ENCODE measurements at places on chromosomes 3 and 15. TPM values are rescaled to one million over a fixed set of nuclear protein-coding genes. Genes with fewer than 3 reads are reported as not detected.

TRPM7 gene
- 33.6 TPM for total RNA-seq

GRCh38 chr3:72473156-72473555, 375.1 kb downstream of the SHQ1 start:
- DNase-seq = no peak

DNA sequence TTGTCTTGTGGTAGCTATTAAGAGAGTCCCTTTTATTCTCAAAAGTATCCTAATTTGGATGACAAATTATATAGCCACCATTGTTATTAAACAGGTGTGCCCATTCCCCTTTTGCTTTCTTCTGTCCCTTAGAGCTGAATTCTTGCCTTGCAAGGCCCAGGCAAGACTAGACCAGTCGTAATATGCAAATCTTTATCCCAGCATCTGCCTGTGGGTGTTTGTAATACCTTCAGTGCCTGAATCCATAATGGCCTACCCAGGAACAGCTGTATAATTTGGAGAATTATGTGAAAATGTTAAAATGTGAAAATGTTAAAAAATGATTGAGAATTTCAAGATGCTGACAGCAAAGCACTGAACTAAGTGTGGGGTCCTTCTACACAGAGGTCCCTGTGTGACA, 403.0 kb upstream of the RBMS3 start:
- DNase-seq = no peak

- DNase-seq = no peak
Measured at GRCh38 chr15:49462232-49462844, 39.3 kb downstream of the FGF7 start.

DNA sequence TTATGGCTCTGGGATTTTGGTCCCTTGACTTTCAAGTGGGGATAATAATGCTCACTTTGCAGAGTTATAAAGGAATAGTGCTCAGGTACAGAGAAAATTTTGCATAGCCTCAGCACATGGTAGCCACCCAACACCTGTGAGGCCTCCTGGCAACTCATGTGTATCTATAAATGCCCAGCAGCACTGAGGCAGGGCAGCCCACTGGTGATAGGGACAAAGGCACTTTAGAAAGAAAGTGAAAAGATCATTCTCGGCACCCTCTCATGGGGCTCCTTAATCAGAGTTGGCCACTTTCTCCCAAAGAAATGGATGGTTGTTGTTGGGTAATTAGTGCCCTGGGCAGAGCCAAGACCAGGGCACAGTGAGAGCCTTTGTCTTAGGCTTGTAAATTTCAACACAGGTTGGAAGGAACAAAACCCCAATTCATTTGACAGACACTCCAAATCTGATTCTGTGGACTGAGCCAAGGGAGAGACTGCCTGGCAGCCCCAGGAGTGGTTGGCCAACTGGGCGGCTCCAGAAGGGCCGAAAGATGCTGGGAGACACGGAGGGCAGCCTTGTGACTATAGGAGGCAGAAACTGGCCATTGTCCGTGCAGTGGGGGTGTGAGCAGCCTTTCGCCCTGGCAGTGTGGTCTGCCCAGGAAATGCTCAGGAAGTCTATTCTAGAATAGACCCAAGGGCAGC, 213.2 kb upstream of the RGMA start:
- no peak for DNase-seq

DNA sequence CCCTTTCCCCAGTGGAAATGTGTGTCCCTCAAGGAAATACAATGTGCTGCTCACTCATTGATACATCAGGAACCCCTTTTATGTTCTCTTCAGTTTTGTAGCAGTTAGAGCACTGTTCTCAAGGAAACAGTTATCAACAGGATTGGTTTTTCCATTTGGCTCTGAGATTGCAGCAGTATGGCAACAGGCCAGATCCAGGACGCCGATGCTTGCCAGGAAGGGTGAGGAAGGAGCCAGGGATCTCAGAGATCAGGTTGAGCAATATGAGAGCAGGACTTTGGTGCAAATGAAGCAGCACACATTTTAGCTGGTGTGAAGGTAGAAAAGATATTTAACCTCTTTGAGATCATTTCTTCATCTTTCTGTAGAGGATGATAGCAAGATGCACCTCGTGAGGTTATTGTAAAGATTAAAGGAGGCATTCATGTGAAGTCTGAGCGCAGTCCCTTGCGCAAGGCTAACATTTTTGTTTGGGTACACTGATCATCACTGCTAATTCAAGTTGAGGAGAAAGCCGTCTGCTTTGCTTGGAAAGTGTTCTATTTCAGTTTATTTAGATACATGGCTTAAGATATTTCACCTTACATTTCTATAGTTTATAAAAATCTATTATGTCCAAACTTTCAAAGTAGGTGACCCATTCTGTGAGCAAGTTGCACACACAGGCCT, 68.5 kb downstream of the KCNH8 start:
- DNase-seq = peak; percentile 78

- DNase-seq = no peak
Measured at GRCh38 chr3:58728723-58729122, 62.1 kb upstream of the FAM3D start.

MASP1 gene
- 17.8 TPM for total RNA-seq

ICE2 gene
- 47.7 TPM for total RNA-seq

SKIC8 gene
- total RNA-seq = 38.8 TPM

- DNase-seq = no peak
Measured at GRCh38 chr3:188946351-188947240, 225.2 kb upstream of the TPRG1 start.

GRCh38 chr15:80176443-80176842, 23.6 kb downstream of the FAH start:
- DNase-seq = peak; percentile 34

DNA sequence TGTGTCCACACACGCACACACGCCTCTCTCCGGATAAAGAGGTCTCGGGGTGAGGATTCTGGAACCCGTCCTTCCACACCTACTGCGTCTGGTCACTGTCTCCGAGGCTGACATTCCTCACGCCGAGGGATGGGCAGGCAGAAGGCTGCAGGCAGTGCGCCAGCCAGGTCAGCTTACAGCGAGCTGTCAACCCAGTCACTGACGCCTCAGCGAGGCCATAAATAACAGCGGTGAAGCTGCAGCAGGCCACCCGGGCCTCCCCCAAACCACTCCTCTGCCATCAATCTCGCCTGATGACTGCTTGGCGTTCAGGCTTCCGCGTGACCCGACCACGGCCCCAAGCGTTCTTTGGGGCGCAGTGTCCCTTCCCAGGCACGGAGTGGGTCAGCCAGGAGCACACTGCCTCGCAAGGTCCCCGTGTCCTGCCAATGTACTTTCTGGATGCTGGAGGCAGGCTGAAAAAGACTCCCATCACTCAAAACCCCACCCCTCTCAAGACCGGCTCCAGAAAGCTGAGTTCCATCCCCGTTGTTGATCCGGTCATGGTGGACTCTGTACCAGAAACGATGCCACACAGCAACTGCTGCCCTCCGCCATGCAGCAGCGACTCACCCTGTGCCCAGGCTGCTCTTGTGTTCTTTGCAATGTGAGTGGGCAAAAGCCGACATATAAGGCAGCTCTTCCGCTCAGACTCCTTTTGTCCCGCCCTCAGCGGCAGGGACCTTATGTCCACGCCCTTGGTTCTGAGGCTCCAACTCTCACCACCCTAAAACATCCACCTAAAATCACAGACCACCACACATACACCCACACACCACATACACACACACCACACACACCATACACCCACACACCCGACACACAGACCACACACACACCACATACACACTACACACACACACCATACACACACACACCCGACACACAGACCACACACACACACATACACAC, 27.1 kb downstream of the CPN2 start:
- peak; percentile 86 for DNase-seq

DNA sequence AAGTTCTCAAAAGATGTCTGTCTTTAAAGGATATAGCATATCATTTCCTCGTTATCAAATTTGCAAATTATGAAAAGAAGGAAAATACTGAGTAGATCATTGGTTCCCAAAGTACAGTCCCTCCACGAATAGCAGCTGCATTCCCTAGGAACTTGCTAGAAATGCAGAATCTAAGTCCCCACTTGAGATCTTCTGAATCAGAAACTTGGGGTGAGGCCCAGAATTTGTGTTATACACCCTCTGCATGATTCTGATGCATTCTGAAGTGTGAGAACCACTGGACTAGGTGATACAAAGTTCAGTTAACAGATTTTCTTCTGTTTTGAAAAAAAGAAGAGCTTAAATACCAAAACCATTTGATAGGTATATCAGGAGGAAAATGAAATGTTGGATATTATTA, 77.1 kb downstream of the SLC25A26 start:
- DNase-seq = no peak

HESX1 gene
- 0.52 TPM for total RNA-seq

DNA sequence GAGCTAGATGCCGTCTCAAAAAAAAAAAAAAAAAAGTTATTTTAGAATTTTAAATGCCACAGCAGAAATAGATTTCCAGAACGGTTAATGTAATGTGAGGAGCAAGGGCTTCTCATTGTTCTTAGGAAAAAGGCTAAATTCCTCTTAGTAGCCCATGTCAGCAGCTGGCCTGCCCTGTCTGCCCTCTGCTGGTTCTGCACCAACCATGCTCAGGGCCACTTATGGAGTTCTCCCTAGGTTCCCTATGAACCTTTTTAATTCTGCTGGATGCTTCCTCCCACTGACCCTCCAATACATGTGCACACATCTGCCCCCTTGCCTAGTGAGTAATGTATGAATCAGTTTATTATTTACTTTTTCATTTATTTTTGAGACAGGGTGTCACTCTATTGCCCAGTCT, 32.2 kb upstream of the DPPA4 start:
- no peak for DNase-seq

GRCh38 chr3:115418583-115418982, 204.7 kb upstream of the GAP43 start:
- no peak for DNase-seq

- no peak for DNase-seq
Measured at GRCh38 chr15:41881920-41882688, 11.7 kb downstream of the SPTBN5 start.

DNA sequence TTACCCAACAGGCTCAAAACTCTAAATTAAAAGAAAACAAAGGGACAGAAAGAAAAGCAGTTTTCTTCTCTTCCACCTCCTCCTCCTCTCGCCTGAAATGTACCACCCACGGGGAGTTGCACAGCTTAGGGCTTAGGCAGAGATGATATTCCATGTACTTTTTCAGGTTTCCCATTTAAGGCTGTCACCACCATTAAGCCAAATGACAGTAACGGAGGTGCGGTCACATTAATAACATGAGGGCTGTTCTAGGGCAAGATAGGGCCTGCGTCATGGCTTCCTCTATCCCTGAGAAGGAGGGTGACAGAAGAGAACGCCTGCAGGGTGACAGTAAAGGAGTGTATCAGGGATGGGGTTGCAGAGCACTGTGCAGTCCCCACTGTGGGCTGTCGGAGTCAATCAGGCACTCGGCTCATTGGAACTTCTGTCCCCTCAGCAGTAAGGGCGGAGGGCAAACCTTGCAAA, 51.7 kb upstream of the TJP1 start:
- no peak for DNase-seq

- no peak for DNase-seq
Measured at GRCh38 chr3:142022381-142022780, 127.0 kb downstream of the TFDP2 start.

GRCh38 chr15:90086868-90087268, 15.4 kb downstream of the IDH2 start:
- DNase-seq = no peak

- DNase-seq = no peak
Measured at GRCh38 chr15:54149115-54149531, 170.9 kb downstream of the UNC13C start.

GRCh38 chr15:29835301-29835700, 13.0 kb upstream of the TJP1 start:
- no peak for DNase-seq

DNA sequence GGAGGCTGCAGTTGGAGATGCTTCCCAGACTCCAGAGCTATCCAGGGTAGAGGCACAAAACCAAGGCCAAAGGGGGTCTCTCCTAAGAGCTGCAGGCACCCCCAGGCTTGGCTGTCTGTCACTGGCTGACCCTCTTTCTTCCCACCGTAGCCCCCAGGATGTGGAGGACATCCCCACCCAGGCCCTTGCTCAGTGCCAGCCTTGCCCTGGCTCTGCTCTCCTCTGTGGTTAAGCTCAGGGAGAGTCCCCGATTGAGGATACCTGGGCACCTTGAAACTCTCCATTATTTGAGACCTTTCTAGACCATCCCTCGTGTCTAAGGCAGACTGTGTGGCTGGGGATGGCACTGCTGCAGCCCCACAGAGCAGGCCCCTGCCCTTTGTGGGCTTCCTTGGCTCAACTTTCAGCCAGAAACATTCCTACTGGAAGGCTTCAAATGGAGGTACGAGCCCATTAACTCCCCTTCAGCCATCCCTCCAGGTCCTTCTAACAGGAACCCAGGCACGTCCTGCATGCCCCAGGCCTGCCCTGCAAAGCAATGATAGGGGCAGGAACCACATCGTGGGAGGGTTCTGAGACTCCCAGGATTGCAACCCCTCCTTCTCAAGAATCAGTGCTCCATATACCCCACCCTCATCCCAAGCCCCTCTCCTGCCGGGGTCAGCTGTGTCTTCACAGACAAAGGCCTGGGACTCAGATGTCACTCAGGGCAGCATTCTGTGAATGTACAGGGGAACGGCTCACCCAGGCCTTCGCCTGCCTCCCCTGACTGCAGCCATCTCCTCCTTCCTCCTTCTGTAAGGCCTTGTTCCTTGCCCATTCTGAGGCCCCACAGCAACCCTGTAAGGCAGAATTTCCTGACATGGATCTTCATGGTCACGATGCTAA, 102.9 kb upstream of the ABHD17C start:
- no peak for DNase-seq

DNA sequence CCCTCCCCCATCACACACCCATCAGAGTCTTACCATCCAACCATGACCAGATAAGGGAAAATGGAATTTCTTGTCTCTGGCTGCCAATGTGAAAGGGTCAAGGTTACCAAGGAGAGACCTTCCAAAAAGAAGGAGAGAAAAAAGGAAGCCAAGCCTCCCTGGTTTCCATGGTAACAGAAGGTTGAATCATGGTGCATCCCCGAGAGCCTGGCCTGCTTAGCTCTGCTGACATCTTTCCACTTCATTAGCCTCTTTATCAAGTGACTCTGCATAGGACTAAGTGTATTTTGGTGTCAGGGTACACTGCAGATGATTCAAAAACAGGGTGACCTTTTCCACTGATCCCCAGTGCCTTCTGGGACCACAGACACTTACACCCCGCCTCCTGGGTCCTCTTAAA, 225.7 kb upstream of the PPP2R3A start:
- DNase-seq = no peak

DNA sequence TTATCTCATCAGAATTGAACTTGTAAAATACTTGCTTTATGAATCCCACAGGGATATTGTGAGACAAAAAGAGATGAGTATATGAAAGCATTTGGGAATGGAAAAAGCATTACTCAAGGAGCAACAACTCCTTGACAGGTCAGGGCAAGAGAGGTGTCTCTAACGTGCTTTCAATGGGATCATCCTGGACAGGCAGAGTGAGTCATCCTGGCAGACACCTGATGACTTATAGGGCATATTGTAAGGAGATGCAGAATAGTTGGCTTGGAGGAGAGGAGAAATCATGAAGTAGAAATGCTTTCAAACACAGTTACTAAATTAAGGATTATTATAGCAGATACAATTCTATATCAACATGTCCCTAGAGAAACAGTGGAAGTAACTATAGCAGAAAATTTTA, 71.9 kb upstream of the THSD4 start:
- DNase-seq = no peak

- no peak for DNase-seq
Measured at GRCh38 chr15:68712886-68713285, 107.8 kb downstream of the ANP32A start.

GRCh38 chr15:98725874-98726273, 77.5 kb downstream of the IGF1R start:
- no peak for DNase-seq
